Osteocyte (in vitro differentiated cells): ENCODE measurements at places on chromosomes 1 and 21. TPM values are rescaled to one million over a fixed set of nuclear protein-coding genes. Genes with fewer than 3 reads are reported as not detected.

DNA sequence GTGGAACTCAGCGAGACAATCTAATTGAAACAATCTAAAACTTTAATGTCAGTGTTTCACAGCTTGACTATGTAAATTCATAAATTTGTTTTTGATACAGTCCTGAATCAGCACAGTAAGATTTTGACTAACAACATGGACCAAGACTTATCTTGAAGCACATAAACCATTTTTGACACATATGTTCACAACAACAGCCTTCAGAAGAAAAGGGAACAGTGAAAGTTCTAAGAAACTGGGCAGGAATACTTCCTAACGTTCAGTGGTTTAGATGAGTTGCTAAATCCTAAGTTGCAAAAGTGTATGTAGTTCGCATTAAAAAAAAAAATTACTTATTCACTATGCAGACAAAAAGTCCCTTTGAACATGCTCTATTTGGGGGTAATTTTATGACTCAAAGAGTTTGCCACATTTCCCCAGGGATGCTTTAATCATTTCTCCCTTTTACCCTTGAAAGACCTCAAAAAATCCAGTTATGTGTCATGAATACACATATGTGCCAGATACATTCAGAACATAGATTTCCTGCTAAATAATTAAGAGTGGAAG is 120.2 kb downstream of the MRPL39 start:
- DNase-seq = no peak

GRCh38 chr1:167631936-167632614 is 2.0 kb downstream of the RCSD1 start:
- peak; percentile 34 for DNase-seq

DNA sequence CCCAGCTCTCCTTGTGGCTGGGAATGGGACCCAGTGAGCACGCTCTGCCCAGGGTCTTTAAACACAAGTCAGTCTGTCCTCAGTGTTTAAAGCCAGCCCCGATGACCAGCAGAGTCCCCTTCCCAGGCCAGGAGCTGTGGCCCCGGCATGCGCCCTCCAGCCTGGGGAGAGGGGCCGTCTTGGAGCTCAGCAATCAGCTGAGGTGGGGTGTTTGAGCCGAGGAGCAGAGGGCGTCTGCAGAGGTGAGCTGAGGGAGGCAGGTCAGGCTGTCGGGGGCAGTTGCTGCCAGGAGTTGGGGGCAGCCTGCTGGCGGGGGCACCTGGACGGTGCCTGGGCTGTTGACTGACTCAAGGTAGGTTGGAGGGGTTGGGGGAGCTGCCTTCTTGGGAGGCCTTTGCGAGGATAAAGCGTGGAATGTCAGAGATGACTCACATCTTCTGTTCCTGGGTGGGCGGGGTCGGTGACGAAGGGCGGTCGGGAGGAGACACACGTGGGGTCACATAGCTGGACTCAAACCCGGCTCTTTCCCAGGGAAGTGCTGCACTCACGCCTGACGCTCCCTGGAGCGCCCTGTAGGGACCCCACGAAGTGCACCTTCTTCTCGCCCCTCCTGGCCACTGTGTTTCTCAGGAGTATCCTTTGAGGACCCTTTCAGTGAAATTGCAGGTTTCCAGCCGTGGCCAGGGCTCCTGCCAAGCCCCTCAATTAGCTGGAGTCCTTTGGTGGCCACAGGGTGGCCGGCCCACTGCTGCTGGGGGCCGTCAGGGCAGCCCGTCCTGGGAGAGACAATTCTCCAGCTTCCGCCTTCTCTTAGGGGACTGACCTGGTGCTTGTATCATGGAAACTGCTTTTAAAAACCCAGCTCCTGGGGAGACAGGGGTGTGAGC is 86.2 kb downstream of the SIK1 start:
- no peak for DNase-seq

GRCh38 chr1:160179336-160179735 is 11.0 kb upstream of the CASQ1 start:
- DNase-seq = no peak

- DNase-seq = no peak
Measured at GRCh38 chr1:76105372-76105771, 30.8 kb downstream of the ST6GALNAC3 start.

DNA sequence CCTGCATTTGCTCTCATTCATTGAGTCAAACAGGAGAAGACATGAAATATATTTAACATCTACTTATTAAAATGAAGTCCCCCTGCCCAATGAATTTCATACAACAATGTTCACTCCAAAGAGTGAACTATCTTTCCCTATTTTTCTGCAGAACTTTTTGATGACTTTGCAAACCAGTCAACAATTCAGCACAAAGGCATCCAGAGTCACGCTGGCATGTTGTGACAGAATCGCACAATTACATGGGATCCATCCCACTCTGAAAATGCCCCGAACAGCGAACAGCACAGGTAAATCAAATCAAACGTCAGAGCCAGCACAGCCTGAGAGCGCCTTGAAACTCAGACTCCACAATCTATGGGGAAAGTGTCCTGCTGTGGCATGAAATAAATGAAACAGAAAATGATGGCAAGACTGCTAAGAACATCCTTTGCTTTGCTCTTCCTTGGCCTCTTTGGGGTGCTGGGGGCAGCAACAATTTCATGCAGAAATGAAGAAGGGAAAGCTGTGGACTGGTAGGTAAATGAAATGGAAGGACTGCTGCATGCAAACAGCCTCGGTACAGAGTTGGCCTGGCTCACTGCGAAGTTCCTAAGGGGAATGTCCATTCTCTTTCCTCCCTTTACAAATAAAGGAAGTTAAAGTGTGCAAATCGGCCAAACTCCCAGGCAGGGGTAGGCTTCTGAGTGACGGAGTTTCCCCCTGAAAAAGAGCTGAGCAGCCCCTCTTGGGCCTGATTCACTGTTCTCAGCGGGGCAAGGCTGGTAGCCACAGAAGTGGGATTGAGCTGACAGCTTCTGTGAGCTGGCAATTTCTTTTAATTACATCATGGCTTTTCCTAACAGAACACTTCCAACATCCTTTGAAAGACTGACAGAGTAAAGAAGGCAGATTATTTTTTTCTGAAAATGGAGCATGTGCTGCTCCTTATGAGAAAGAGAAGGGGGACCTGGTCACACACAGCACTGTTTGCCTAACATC is at the start of gene DNASE2B:
TSS of gene DNASE2B (plus strand) at position 310 of the 981 bp plus-strand sequence. CDS start at position 391, 81 bp downstream.
- no peak for DNase-seq

DNA sequence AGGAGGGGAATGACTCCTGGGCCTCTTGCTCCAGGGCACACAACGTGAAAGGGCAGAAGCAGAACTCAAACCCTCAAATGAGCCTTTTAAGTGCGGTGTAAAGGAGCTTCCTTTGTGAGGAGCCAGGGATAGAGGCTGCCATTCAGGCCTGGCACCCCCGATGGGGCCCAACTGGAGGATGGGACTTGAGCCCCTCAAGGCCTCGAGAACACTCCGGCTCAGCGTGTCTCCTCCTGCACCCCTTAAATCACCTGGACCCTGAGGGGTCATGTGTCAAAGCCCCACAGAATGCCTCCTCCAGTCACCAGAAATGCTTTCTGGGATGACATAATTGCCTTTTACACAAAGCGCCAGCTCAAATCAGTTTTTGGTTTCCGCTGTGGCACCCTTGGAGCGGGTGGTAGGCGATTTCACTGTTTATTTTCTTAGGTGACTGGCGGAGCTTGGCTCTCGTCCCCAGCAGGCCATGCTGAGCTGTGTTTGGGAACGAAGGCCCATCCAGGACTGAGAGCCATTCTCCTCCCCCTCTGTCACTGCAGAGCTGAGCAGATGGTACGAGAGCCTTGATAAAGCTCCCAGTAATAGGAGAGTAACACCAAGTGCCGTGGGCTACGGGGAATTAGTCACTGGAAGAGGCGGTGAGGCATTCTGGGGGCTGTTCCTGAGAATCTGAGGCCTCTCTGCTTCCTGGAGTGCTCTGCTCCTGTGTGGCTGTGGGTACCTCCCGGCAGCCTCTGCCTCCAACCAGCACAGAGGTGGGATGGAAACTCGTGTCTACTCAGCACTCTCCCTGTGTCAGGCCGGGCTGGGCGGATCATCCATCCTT is 163.0 kb downstream of the GRIK3 start:
- no peak for DNase-seq

NUDT17 gene
- total RNA-seq = 2.4 and 4.3 TPM in 2 replicates

LCE7A gene
- not detected in 2 replicates for total RNA-seq

KPRP gene
- total RNA-seq = not detected in 2 replicates
